ENCODE measurements at places on chromosomes 1 and 21.
A peak's percentile ranks its signal among the peaks of the same experiment; 100 is the strongest.

- H3K27ac ChIP-seq = no peak overlapping the region
- H3K4me1 ChIP-seq = no peaks in the 10 kb centered on the region
- no peak for DNase-seq
- no peaks in the 10 kb centered on the region for H3K27me3 ChIP-seq
- H3K36me3 ChIP-seq = no peaks in the 10 kb centered on the region
- no peak overlapping the region for H3K4me3 ChIP-seq
Measured at GRCh38 chr1:53172426-53173128, 24.0 kb upstream of the CPT2 start.

- no peaks in the 10 kb centered on the region for H3K4me1 ChIP-seq
- no peak overlapping the region for H3K27ac ChIP-seq
- no peaks in the 10 kb centered on the region for H3K36me3 ChIP-seq
- no peak for DNase-seq
- H3K27me3 ChIP-seq = peaks cover 3% of the 10 kb centered on the region
Measured at GRCh38 chr1:190455631-190456030, 22.0 kb downstream of the BRINP3 start.

GRCh38 chr1:220885971-220886370, 6.7 kb downstream of the HLX start:
- H3K27ac ChIP-seq = no peak overlapping the region
- DNase-seq = no peak
- peaks cover 48% of the 10 kb centered on the region for H3K27me3 ChIP-seq
- H3K4me1 ChIP-seq = peaks cover 3% of the 10 kb centered on the region
- H3K36me3 ChIP-seq = no peaks in the 10 kb centered on the region

DNA sequence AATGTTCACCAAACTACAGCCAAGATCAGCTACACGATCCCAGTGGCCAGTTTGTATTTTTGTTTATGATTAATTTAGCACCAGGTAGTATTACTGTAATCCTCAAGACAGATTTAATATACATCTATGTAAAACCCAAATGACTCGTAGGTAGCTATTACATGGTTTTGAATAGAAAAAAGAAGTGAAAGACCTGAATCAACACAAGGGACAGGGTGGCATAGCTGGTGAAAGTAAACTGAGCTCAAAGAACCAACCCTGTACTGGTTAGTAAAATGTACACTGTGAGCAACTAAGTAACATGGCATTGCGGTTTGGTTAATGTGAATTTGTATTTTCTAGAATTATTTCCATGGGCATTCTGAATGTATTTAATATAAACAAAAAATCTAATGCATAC, 8.8 kb downstream of the GPATCH2 start:
- no peaks in the 10 kb centered on the region for H3K36me3 ChIP-seq
- no peaks in the 10 kb centered on the region for H3K4me1 ChIP-seq
- DNase-seq = no peak
- H3K27ac ChIP-seq = no peak overlapping the region
- H3K4me3 ChIP-seq = no peak overlapping the region
- H3K27me3 ChIP-seq = no peaks in the 10 kb centered on the region

GRCh38 chr1:15016526-15016925, 137.0 kb upstream of the TMEM51 start:
- H3K4me1 ChIP-seq = peaks cover 2% of the 10 kb centered on the region
- H3K4me3 ChIP-seq = no peak overlapping the region
- H3K27me3 ChIP-seq = no peaks in the 10 kb centered on the region
- H3K36me3 ChIP-seq = no peaks in the 10 kb centered on the region

DNA sequence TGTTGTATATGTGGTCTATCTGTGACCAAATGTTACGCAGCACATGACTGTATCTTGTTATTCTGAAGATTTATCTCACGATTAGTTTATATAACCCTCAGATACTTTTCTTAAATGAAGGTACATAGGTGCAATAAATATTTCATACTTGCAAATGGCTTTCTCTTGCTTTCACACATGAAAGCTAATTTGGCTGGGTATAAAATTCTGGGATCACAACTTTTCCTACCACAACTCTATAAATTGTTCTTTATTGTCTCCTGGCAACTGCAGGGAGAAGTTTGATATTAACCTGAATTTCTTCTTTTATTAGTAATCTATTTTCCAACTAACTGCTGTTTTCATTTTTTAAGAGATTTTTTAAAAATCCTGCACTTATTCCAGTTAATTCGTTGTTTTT, 58.9 kb downstream of the KCNK2 start:
- H3K27me3 ChIP-seq = no peaks in the 10 kb centered on the region
- DNase-seq = no peak
- no peaks in the 10 kb centered on the region for H3K4me1 ChIP-seq
- no peaks in the 10 kb centered on the region for H3K36me3 ChIP-seq
- no peak overlapping the region for H3K4me3 ChIP-seq
- no peak overlapping the region for H3K27ac ChIP-seq

DNA sequence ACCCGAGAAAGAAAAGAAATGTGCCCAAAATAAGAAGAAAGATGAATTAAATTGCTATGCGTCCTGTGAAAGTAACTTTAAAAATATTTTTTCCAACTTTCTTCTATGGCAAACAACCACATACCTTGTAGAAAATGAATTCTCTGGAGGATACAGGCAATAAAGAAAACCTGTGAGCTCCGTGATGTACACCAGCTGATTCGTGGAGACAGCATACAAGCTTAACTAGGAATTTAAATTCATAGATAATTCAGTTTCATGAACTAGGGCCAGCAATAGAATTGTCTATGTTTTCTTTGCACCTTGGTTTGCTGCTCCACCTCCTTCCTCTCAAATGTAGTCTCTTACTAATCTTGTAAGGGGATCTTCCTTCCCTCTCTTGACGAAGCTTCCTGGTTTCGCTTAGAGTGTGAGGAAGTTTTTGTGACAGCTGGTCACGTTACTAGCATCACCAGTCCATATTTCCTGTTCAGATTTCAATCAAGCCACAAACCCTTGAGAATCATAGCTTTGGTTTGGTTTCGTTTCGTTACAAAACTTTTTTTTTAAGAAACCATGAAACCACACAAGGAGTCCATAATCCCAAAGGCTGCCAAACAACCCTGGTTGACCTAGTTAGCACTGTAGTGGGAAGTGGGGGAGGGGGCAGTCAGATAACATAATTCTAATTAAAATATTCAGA, 35.8 kb downstream of the GREM2 start:
- H3K4me3 ChIP-seq = peak overlapping the region; percentile 30
- no peaks in the 10 kb centered on the region for H3K27me3 ChIP-seq
- no peaks in the 10 kb centered on the region for H3K4me1 ChIP-seq

DNA sequence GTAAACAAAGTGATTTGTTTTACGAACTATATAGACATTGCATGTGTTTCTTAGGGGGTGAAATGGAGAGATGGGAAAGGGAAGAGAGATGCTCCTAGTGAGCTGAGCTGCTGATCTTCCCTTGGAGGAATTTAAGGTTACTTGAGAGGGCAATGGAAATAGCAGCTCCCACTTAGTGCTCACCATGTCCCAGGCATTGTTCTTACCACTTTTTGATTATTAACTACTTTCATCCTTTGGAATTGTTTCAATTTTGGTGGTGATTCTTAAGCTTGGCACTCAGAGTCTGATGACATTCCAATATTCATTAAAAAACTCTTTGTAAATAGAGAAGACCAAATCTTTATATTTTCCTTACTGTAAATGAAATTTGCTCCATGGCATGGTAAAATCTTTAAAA, 124.9 kb downstream of the ITSN1 start:
- H3K4me3 ChIP-seq = no peak overlapping the region
- DNase-seq = no peak
- H3K27ac ChIP-seq = no peak overlapping the region
- H3K27me3 ChIP-seq = no peaks in the 10 kb centered on the region

DNA sequence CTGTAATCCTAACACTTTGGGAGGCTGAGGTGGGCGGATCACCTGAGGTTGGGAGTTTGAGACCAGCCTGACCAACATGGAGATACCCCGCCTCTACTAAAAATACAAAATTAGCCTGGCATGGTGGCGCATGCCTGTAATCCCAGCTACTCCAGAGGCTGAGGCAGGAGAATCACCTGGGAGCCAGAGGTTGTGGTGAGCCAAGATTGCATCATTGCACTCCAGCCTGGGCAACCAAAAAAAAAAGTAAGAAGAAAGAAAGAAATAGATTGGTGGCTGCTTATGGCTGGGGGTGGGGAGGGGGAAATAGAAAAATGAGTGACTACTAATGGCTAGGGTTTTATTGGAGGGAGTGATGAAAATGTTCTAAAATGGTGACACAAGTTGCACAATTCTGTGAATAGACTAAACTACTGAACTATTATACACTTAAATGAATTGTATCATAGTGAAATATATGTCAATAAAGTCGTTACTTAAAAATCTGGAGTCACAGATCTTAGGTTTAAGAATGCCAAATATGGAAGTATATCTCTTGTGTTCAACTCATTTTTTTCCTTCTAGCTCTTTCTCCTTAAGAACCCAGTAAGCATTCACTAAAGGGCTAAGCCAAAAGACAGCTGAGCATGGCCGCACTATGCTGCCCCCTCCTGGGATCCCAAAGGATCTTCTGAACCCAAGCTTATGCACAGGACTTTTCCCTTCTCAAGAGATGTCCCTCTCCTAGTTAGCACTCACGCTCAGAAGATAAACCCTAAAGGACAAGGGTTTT, 3.2 kb upstream of the NPL start:
- H3K4me1 ChIP-seq = no peaks in the 10 kb centered on the region
- H3K36me3 ChIP-seq = no peaks in the 10 kb centered on the region
- H3K4me3 ChIP-seq = no peak overlapping the region
- no peak for DNase-seq
- no peaks in the 10 kb centered on the region for H3K27me3 ChIP-seq

DNA sequence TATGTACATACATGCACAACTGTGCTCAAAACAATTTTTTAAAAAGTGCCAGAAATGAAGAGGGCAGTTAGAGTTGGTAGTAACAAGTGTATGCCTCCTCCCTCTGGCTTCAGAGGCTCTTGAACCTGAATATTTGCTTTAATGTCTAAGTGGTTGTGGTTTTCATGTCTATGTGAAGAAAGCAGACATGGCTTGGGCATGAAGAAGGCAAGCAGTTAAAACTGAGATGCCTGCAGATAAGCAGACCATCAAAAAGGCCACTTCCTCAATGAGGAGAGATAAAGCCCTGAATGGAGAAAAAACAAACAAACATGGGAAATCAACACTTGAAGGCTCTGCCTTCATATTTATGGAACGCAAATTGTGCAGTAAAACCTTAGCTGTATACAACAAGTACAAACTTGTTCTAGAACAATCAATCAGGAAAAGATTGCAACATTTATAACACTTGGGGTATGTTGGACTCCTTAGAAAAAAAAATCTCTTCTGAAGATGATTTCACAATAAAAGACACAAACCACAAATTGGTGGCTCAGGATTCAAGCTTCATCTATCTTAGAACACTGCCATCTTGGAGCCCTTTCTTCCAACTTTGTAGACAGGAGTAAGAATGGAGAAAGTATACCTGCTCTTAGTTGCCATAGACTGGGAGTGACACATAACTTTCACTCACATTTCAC, 52.7 kb upstream of the PLA2G4A start:
- H3K4me1 ChIP-seq = no peaks in the 10 kb centered on the region
- H3K27ac ChIP-seq = no peak overlapping the region
- H3K36me3 ChIP-seq = no peaks in the 10 kb centered on the region
- H3K4me3 ChIP-seq = no peak overlapping the region
- no peaks in the 10 kb centered on the region for H3K27me3 ChIP-seq

DNA sequence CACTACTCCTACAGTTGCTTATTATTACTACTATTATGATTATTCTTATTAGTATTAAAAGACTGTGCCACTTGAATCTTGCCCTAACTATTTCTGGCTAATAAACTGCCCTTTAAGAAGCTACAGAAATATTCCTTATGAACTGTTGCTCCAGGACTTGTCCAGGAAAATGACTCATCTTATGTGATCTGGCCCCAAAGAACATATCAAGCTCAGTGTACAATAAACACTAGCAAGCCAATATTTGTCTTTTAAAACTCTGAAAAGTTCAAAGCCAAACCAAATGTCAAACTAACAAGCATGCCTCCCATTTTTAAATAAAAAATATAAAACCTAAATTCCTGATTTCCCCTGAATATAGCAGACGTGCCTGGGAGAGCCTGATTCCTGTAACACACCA, 88.7 kb upstream of the SIM2 start:
- H3K27me3 ChIP-seq = peaks cover 36% of the 10 kb centered on the region
- H3K4me3 ChIP-seq = no peak overlapping the region
- no peak overlapping the region for H3K27ac ChIP-seq
- no peaks in the 10 kb centered on the region for H3K36me3 ChIP-seq
- no peaks in the 10 kb centered on the region for H3K4me1 ChIP-seq

GRCh38 chr1:31505911-31506497, 70.3 kb upstream of the TINAGL1 start:
- H3K36me3 ChIP-seq = no peaks in the 10 kb centered on the region
- H3K4me3 ChIP-seq = no peak overlapping the region
- DNase-seq = no peak
- H3K4me1 ChIP-seq = no peaks in the 10 kb centered on the region

GRCh38 chr1:234611225-234611846, 1.4 kb upstream of the IRF2BP2 start:
- no peaks in the 10 kb centered on the region for H3K27me3 ChIP-seq
- peak overlapping the region; percentile 90 for H3K4me3 ChIP-seq
- peaks cover 5% of the 10 kb centered on the region for H3K36me3 ChIP-seq
- peak overlapping the region; percentile 100 for H3K27ac ChIP-seq

GRCh38 chr1:196960854-196961253, 16.5 kb upstream of the CFHR5 start:
- no peak for DNase-seq
- no peaks in the 10 kb centered on the region for H3K4me1 ChIP-seq
- H3K4me3 ChIP-seq = no peak overlapping the region
- no peaks in the 10 kb centered on the region for H3K36me3 ChIP-seq

DNA sequence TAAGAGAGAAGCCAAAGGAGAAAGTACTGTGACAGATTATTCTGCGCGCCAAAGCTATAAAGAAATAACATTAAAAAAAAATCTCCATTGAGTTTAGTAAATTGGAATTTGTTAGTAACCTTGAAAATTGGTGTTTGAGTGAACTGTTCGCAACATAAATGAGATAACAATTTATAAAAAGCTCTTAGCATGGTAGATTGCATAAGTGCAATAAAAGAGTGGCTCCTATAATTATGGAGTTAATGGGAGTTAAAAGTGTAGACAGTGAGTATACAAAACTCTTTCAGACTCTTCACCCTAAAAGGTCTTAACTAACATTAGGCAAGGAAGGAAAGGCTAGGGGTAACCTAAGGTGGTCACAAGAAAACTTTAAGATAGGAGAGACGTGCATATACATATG, 50.6 kb downstream of the RPRD2 start:
- H3K4me1 ChIP-seq = no peaks in the 10 kb centered on the region
- no peaks in the 10 kb centered on the region for H3K27me3 ChIP-seq
- no peak for DNase-seq
- no peak overlapping the region for H3K4me3 ChIP-seq
- no peaks in the 10 kb centered on the region for H3K36me3 ChIP-seq

DNA sequence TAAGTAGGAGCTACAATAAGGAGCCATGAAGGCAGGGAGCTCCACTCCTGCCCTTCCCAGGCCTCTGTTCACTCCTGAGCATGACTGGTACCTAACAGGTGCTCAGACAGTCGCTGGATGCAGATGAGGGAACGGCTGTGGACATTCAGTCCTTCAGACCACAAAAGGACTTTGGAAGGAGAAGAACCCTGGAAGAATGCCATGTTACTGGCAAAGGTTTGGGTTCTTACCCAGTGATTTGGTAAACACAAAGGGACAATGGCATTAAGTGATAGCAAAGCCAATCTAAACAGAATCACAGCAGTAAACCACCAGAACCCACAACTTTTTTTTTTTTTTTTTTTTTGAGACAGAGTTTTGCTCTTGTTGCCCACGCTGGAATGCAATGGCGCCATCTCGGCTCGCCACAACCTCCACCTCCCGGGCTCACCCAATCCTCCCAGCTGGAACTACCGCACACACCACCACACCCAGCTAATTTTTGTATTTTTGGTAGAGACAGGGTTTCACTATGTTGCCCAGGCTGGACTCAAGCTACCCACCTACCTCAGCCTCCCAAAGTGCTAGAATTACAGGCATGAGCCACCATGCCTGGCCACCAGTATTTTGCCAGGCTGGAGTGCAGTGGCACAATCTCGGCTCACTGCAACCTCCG, 7.5 kb upstream of the CBR3 start:
- no peaks in the 10 kb centered on the region for H3K27me3 ChIP-seq
- no peak for DNase-seq
